ENCODE measurements at places on chromosomes 5 and 9.

- DNase-seq = no peak
Observed at GRCh38 chr9:6564868-6565267, 80.7 kb downstream of the GLDC start.

DNA sequence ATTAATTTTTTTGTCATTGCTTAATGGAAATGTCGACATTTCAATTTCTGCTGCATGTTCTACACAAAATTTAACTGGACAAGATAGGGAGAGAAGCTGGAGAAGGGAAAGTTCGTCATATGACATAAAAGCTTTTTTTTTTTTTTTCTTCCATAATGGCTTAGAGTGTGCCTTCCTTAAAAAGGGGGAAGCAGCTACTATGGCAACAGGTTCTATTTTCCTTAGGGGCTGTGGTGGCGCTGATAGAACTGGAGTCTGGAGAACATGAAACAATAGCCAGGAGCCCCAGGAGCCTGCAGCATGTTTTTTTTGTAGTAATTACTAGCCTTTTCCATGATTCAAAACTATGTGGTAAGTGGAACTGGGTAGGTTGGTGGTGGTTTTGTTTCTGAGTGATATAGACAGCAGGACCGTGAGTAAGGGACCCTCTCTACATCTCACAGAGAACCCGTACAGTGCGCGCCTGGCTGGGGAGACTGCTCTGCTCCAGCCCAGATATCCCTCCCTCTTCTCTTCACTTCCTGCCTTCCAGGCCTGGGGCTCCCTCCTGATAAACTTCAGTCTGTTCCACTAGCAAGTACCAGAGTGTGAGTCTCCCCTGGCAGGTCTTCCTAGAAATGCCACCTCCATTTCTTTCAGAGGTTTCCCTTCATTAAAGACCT lies 301.6 kb downstream of the NR3C1 start:
- DNase-seq = no peak

DNA sequence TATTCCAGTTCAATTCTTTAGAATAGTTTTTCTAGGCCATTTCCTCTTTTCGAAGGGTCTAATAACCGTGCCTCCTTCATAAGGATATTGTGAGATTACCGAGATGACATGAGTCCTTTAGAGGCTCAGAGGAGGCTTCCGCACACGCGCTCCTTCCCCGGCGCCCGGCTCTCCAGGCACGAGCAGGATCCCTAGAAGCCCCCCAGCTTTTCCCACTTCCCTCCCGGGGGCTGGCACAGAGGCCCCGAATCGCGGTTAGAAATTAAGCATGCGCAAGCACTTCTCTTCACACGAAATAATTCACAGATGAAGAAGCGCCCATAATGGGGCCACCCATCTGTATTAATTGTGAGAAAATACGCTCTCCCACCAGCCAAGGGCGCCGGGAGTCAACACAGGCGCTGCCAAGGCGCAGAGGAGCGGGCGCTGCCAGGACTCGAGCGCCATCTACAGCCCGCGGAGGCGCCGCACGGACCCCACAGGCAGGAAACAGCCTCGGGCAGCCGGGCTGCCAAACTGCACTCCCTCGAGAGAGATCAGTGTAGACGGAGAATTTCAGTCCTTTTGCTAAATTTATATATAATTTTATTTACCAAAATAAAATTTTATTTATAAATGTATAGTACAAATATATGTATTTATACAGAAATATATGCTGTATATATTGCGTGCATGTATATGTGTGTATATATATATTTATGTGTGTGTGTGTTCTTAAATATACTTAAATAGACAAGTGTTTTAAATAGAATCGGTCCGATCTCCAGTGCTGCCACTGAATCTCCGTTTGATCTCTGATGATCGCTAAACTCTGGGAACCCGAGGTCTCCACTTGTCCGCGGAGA lies 258.1 kb upstream of the NFIL3 start:
- peak; percentile 68 for DNase-seq

DNA sequence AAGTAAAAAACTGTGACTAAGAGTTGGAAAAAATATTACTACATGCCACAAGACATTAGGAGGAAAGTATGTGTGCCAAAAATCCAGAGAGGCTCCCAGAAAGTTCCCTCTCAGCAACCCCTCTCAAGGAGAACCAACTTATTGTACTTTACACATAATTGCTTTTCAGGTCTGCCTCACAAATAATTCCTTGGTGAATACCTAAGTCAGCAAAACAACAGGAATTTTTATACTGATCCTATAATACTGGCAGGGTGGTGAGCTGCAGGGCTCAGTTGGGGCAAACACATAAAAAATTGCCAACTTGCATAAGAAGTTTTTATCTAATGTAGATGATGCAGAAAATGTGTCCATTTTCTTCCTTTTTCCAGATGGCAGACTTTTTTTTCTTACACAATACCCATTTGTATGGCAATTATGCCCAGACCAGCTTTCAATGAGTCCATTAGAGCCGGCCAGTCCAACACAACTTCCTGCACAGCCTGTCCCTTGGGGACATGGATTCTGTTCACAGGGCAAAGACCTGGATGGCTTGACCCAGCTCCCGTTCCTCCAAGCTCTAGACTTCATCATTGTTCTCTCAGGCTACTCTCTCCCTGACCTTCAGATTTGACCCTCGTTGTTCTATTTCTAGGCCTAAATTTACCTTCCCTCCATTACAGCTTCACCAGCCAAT lies 31.3 kb downstream of the MARCHF3 start:
- DNase-seq = no peak

- peak; percentile 46 for DNase-seq
Observed at GRCh38 chr5:113489299-113489698, 1.0 kb upstream of the MCC start.

DNA sequence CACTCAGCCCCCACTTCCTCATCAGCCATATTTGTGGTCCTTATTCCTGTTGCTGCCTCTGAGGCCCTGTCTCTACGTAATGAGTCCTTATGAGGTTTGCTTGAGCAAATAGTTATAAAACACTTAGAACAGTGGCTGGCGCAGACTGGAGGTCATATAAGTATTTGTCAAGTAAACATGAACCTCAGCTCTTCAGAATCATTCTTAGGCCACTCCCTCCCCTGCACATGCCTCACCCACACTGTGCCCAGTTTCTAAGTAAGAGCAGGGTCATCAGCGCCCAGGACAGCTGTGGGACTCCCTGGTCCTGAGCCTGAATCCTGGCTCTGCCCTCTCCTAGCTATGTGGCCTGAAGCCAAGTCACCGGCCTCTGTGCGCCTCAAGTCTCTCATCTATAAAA lies 4.0 kb downstream of the ST6GALNAC4 start:
- no peak for DNase-seq

- DNase-seq = no peak
Observed at GRCh38 chr5:180642181-180642775, 7.1 kb downstream of the FLT4 start.
